Lung microvascular endothelial cell (primary cell): ENCODE measurements at places on chromosomes 2 and 18. TPM values are rescaled to one million over a fixed set of nuclear protein-coding genes. Genes with fewer than 3 reads are reported as not detected.

GLI2 gene
- under 0.01 TPM in 1 of 2 replicates, not detected in the other for total RNA-seq

C2orf72 gene
- 2.0 and 3.4 TPM in 2 replicates for total RNA-seq

ADCYAP1 gene
- total RNA-seq, result not detected in 2 replicates

CCL20 gene
- 0.60 and 2.8 TPM in 2 replicates for total RNA-seq

SERPINE2 gene
- 1.6 and 5.7 TPM in 2 replicates for total RNA-seq

DOK6 gene
- total RNA-seq, result under 0.01 and 0.20 TPM in 2 replicates

GCKR gene
- 0.22 TPM in 1 of 2 replicates, not detected in the other for total RNA-seq

SLC9A4 gene
- not detected in 2 replicates for total RNA-seq

PCARE gene
- total RNA-seq, result not detected in 2 replicates

CNDP1 gene
- not detected in 2 replicates for total RNA-seq

MALL gene
- 13.7 and 46.0 TPM in 2 replicates for total RNA-seq

UPP2 gene
- total RNA-seq, result not detected in 2 replicates

LDLRAD4 gene
- 6.3 and 22.2 TPM in 2 replicates for total RNA-seq

AKAIN1 gene
- not detected in 2 replicates for total RNA-seq

SPHKAP gene
- total RNA-seq, result not detected in 2 replicates

LRRFIP1 gene
- total RNA-seq, result 89.3 and 96.1 TPM in 2 replicates

SEH1L gene
- 26.2 and 47.6 TPM in 2 replicates for total RNA-seq

KCNJ3 gene
- not detected in 2 replicates for total RNA-seq

ATP6V1B1 gene
- not detected in 2 replicates for total RNA-seq

ALPP gene
- not detected in 2 replicates for total RNA-seq

KANSL1L gene
- 9.8 and 28.8 TPM in 2 replicates for total RNA-seq

TRMT61B gene
- total RNA-seq, result 6.8 and 13.1 TPM in 2 replicates

ZNF385B gene
- total RNA-seq, result not detected in 2 replicates

IGFBP5 gene
- 0.20 and 5.0 TPM in 2 replicates for total RNA-seq

XDH gene
- total RNA-seq, result not detected in 2 replicates

PNO1 gene
- 8.9 and 13.3 TPM in 2 replicates for total RNA-seq

AFF3 gene
- total RNA-seq, result under 0.01 TPM in 2 replicates

DSC2 gene
- total RNA-seq, result under 0.01 TPM in 2 replicates

GRHL1 gene
- 0.22 and 0.40 TPM in 2 replicates for total RNA-seq

CRYGC gene
- not detected in 2 replicates for total RNA-seq

REEP1 gene
- 4.8 and 14.5 TPM in 2 replicates for total RNA-seq

SIX3 gene
- not detected in 2 replicates for total RNA-seq

ITGAV gene
- total RNA-seq, result 138 and 189 TPM in 2 replicates

ASNSD1 gene
- 40.8 and 48.0 TPM in 2 replicates for total RNA-seq

IL37 gene
- total RNA-seq, result not detected in 2 replicates

FNDC4 gene
- 8.3 and 10.9 TPM in 2 replicates for total RNA-seq

TUBA3E gene
- total RNA-seq, result not detected in 2 replicates

LONRF2 gene
- total RNA-seq, result under 0.01 TPM in 1 of 2 replicates, not detected in the other

TNFRSF11A gene
- total RNA-seq, result 18.7 and 31.7 TPM in 2 replicates

ANKRD30BL gene
- total RNA-seq, result not detected in 2 replicates

RAD51AP2 gene
- not detected in 2 replicates for total RNA-seq

MC2R gene
- total RNA-seq, result not detected in 2 replicates

CRYGB gene
- total RNA-seq, result not detected in 2 replicates

ACOXL gene
- not detected in 2 replicates for total RNA-seq

NOSTRIN gene
- 0.40 and 1.1 TPM in 2 replicates for total RNA-seq

GPR17 gene
- not detected in 2 replicates for total RNA-seq

DSG1 gene
- total RNA-seq, result not detected in 2 replicates

ST6GAL2 gene
- under 0.01 and 0.87 TPM in 2 replicates for total RNA-seq

C2orf15 gene
- total RNA-seq, result 0.20 and 0.22 TPM in 2 replicates
